ENCODE measurements at places on chromosomes 11 and 22. TPM values are rescaled to one million over a fixed set of nuclear protein-coding genes. Genes with fewer than 3 reads are reported as not detected.

NLRP6 gene
- 3.6 TPM for total RNA-seq

- no peak for DNase-seq
- no peaks in the 10 kb centered on the region for H3K27me3 ChIP-seq
- no peaks in the 10 kb centered on the region for H3K4me1 ChIP-seq
- H3K4me3 ChIP-seq, result no peak overlapping the region
Observed at GRCh38 chr11:69199583-69200315, 44.0 kb downstream of the SMIM38 start.

DNA sequence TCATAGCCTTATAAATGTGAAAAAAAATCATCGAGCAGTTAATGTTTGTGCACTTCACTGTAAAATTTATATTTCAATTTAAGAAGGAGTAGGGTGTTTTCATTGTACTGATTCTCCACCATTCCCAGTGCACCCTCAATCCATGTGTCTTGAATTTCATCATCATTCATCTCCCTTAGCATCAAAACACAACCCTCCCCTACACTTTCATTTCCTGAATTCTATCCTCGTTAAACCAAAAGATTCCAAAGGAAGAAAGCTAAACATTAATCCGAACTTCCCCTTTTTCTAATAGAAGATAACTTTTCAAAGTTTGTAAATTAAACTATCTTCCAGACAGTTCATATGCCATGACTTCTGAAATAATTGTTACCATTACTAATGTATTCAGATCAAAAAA lies 34.1 kb upstream of the OR8B8 start:
- no peak for DNase-seq
- H3K4me1 ChIP-seq, result no peaks in the 10 kb centered on the region
- H3K27ac ChIP-seq, result no peak overlapping the region
- H3K4me3 ChIP-seq, result no peak overlapping the region

CHRDL2 gene
- total RNA-seq, result not detected

DNA sequence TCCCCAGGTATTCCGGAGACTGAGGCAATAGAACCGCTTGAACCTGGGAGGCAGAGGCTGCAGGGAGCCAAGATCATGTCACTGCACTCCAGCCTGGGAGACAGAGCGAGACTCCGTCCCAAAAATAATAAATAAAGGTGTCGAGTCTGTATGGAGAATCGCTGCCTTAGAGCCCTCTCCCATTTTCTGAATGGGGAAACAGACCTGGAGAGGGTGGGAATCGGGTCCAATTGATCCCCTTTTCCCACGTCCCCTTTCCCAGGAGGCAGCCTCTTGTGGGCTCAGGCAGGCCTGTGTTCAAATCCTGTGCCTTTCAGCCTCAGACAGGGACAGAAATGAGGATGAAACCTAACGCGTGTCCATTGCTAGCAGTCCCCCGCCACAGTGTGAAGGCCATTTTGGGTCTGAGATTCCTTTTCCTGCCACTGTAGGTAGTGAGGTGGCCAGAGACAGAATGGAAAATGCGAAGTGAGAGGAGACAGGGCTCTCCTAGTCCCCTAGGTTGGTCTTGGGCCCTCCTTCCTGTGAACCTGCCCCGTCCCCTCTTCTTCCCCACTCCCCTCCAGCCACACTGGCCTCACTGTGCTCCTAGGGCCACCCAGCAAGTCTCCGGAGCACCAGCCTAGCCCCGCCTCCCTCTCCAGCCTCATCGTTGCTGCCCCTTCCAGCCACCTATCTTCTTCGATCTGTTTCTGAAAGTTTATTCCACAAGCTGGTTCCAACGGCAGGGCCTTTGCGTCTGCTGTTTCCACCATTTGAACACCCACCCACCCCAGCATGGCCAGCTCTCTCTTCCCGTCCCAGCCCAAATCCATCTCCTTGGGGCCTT lies 2.7 kb upstream of the POLDIP3 start:
- H3K4me3 ChIP-seq, result no peak overlapping the region
- H3K27me3 ChIP-seq, result no peaks in the 10 kb centered on the region
- no peak overlapping the region for H3K27ac ChIP-seq
- no peak for DNase-seq
